ENCODE measurements at places on chromosomes 1 and 21. TPM values are rescaled to one million over a fixed set of nuclear protein-coding genes. Genes with fewer than 3 reads are reported as not detected.

The GSTM1 gene
- total RNA-seq: not detected

The HCRTR1 gene
- total RNA-seq: 0.42 TPM

The IGSF9 gene
- total RNA-seq: 29.6 TPM

The S100A12 gene
- not detected for total RNA-seq

The TBX15 gene
- total RNA-seq: 4.7 TPM

The OR2T35 gene
- not detected for total RNA-seq

The CYP2J2 gene
- 11.6 TPM for total RNA-seq

The RIPPLY3 gene
- not detected for total RNA-seq

The SAMD13 gene
- 0.88 TPM for total RNA-seq

The FOXD2 gene
- 0.13 TPM for total RNA-seq

The PRELP gene
- 25.2 TPM for total RNA-seq

The KRTAP13-3 gene
- total RNA-seq: not detected

The TRIM17 gene
- 1.5 TPM for total RNA-seq

The OR2T11 gene
- not detected for total RNA-seq

The ADORA1 gene
- 1.8 TPM for total RNA-seq

The EXTL1 gene
- total RNA-seq: 3.9 TPM

The HEYL gene
- 0.42 TPM for total RNA-seq

The KCNE2 gene
- not detected for total RNA-seq

The NR1I3 gene
- total RNA-seq: not detected

The TSPAN2 gene
- 0.53 TPM for total RNA-seq

The CCDC185 gene
- total RNA-seq: not detected

The C1QB gene
- total RNA-seq: 97.0 TPM

The AZIN2 gene
- total RNA-seq: 13.7 TPM

The MORN1 gene
- total RNA-seq: 6.6 TPM

The FAM151A gene
- not detected for total RNA-seq

The CLIC6 gene
- 2.7 TPM for total RNA-seq

The SEC16B gene
- 0.21 TPM for total RNA-seq

The AIM2 gene
- 3.5 TPM for total RNA-seq

The NCAM2 gene
- 3.2 TPM for total RNA-seq

The EPHX1 gene
- total RNA-seq: 58.9 TPM

The FCRLB gene
- 0.38 TPM for total RNA-seq

The OR6K3 gene
- total RNA-seq: not detected

The PLA2G2C gene
- total RNA-seq: 0.10 TPM

The LRRN2 gene
- total RNA-seq: 0.32 TPM

The VASH2 gene
- total RNA-seq: 0.71 TPM

The PCP4L1 gene
- total RNA-seq: 0.80 TPM

Data from lower leg skin (tissue), 4 donors.